ENCODE measurements at places on chromosomes 1 and 21. TPM values are rescaled to one million over a fixed set of nuclear protein-coding genes. Genes with fewer than 3 reads are reported as not detected.

DNA sequence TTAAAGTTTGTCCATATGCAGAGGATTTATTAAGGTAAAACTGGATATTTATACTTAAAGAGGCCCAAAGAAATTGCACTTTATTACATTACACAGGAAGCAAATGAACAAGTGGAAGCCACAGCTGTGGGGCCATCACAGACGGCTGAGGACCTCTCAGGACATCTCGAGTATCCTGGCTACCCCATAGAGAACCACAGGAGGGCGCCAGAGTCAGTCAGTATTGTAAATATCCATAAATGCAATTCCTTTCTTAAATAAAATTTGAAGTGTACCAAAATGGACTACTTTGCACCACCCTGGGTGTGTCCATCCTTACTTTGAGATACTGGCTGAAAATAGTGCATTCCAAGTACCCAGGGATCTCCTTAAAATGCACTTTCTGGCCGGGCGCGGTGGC lies 257.2 kb downstream of the MRPL39 start:
- DNase-seq = no peak

DNA sequence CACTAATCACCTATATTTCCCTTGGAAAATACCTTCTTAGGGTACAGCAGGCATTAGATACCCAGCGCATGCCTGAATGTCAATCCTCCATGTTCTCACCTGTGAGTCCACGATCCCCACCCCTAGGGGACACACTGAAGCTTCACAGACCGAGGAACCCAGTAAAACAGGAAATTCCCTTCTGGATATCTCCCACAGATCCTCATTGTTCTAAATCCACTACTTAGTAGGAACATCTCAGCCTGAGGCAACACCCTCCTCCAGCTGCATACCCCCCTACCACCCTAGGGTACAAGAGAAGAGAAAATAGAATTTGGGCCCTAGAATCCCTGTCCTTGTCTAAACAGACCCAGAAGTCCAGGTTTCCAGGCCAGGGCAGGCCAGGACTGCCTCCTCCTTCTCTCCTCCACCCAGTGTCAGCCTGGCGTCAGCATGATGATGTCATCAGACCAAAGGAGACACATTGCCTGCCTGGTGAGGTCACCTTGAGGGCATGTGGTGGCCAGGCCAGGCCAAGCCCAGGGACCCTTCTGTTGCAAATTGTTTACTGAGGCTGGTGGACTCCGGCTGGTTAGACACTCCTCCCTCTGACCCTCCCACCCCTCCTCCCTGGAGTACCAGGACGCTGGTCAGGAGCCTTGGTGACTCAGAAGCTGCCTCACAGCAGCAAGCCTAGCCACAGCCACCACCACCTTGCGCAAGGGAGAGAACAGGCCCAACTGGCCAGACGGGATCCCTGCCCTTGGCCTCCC lies 6.2 kb downstream of the NECTIN4 start:
- DNase-seq = no peak

- no peak for DNase-seq
Observed at GRCh38 chr1:209729436-209729835, 24.8 kb downstream of the HSD11B1 start.

DNA sequence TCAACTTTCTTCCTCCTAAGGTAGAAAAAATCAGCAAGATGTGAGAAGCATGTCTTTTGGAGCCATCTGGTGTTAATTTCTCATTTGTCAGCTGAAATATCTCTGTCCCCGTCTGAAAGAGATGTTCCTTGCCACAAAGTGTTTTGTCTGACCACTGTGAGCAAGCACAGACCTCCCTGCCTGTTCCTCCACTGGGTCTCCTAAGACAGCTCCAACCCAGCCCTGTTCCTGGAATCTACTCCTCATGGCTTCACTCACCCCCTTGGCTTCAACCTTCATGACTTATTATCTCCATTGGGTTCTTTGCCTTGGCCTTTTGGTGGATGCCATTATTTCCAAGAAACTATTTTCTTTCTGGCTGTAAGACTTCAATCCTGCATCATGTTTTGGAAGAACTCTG lies 65.7 kb upstream of the CACHD1 start:
- DNase-seq = no peak

GRCh38 chr1:206900149-206900548 lies 2.9 kb downstream of the IL24 start:
- DNase-seq = no peak

- DNase-seq = peak; percentile 26
Observed at GRCh38 chr1:12336413-12336812, 106.6 kb downstream of the VPS13D start.

GRCh38 chr1:60527567-60527966 lies 454.0 kb upstream of the C1orf87 start:
- no peak for DNase-seq

GRCh38 chr1:224183591-224184312 lies 712 bp downstream of the DEGS1 start:
- peak; percentile 57 for DNase-seq

DNA sequence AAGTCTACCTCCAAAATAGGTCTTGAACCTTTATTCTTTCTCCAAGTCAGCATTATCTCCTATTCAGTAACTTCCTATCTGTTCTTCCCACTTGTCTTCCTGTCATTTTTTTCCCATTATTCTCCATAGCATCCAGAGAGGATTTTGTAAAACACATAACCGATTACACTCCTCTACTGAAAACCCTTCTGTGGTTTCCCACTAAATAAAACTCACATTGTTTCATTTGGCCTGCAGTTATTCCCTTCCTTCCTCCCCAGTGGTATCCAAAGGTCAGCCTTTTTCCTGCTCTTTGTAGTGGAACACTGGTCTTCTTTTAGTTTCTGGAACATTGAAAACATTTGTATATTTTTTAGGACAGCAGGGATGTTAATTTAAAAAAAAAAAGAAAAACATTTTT lies 266.0 kb downstream of the GPR52 start:
- no peak for DNase-seq

DNA sequence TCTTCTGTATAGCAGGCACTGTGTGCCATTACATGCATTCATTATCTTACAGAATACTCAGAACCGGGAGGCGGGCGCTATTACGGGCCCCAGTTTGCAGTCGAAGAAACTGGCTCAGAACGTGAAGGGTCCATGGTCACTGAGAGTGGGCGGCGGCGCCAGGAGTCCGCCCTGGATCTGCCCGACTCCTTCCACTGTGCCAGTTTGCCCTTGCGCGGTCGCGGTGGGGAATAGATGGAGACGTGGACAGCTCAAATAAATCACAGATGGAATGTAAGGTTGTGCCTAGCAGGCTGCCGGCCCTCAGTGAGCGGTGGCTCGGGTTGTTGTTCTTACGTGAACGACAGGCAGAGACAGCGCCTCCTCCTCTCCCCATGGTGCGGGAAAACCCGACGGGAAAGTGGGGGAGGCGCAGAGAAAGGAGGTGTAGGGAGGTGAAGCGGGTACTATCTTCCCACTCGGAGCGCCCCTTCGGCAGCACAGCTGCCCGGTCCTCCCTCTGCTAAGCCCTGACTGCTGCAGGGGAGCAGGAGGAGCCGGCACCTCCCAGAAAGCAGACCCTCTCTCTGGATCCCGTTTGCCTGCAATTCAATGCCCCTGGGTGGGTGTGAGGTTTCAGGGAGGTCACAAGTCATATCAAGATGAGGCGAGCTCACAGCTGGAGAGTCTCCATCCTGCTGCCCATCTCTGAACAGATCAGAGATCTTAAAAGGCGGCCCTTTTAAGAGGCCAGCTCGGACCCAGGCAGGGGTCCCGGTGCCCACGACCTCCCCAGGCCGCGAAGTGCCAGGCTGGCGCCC lies 1.1 kb downstream of the COL9A2 start:
- peak; percentile 49 for DNase-seq

GRCh38 chr1:244989813-244990212 lies 125.5 kb upstream of the HNRNPU start:
- DNase-seq = no peak

DNA sequence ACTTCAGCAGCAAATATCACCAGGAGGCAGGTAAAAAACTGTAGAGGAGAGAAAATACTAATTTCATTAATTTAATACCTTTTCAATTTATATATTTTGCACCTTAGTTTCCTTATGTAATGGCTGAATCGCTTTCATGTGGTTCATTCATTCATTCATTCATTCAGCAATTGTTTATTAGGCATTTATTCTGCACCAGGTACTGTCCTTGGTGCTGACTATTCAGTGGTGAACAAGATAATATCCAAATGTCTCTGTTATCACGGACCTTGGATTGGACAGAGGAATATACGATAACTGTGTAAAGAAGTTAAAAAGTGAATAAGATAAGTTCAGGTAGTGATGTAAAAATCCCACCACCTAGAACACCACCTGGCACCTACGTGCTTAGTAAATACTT lies 28.8 kb downstream of the TSPAN2 start:
- DNase-seq = no peak

DNA sequence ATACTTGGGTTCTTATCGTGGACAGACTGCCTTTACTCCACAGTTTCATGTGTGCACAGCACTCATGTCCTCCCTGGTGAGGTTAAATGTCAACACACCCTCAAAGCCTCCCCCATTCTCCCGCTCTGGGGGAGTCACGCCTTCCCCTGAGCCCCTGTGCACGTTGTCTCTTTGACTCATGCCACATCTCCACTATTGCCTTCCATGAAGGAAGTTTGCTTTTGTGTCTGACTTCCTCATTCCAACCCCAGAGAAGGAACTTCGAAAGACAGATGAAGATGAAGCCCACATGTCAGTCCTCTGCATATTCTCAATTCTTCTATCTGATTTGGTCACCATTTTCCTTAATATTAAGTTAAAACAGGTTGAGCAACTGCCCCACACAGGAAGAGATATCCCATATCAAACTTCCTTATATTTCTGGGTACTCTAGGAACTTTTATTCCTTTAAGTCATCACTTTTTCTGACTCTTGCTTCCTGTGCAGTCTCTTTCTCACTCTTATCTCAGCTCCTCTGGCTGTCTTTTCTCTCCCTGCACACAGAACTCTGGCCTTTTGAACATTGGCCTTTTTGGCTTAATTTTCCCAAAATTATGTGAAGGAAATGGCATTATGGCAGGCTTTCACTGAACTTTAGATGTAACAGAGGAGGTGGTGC lies 41.5 kb downstream of the C4BPA start:
- DNase-seq = no peak

- no peak for DNase-seq
Observed at GRCh38 chr21:45178070-45178608, 103.8 kb downstream of the ADARB1 start.

The KPRP gene
- polyA plus RNA-seq = not detected

The LCE1B gene
- polyA plus RNA-seq = not detected

The SMPDL3B gene
- polyA plus RNA-seq = 12.8 TPM

The GSTM1 gene
- polyA plus RNA-seq = 115 TPM

The C1QA gene
- 10.1 TPM for polyA plus RNA-seq

The SLC30A7 gene
- 24.1 TPM for polyA plus RNA-seq

The CRB1 gene
- polyA plus RNA-seq = 3.3 TPM

The LPAR3 gene
- polyA plus RNA-seq = 1.4 TPM

The CMPK1 gene
- polyA plus RNA-seq = 74.6 TPM

The PTPN7 gene
- polyA plus RNA-seq = 1.3 TPM

The MIS18A gene
- 26.9 TPM for polyA plus RNA-seq

All from left kidney (tissue), 8 donors.